ENCODE measurements at places on chromosomes 1 and 21. TPM values are rescaled to one million over a fixed set of nuclear protein-coding genes. Genes with fewer than 3 reads are reported as not detected.

DNA sequence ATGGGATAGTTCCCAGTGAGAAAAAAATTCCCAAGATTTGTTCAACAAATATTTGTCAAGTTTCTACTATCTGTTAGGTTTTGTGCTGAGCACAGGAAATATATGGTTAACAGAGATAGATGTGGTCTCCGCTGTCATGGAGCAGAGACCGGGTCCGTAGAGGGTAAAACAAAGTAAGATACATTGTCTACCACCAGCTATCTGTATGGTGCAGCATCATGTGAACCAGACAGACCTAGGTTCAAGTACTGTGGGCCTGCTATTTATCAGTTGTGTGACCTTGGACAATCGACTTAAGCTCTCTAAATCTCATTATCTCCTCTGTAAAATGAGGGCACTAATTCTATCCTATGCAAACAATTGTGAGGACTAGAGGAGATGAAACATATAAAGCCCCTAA, 109.8 kb downstream of the DUSP10 start:
- no peaks in the 10 kb centered on the region for H3K36me3 ChIP-seq
- DNase-seq: no peak
- H3K4me3 ChIP-seq: no peak overlapping the region
- no peak overlapping the region for H3K27ac ChIP-seq
- no peaks in the 10 kb centered on the region for H3K4me1 ChIP-seq
- H3K27me3 ChIP-seq: peaks cover 2% of the 10 kb centered on the region

DNA sequence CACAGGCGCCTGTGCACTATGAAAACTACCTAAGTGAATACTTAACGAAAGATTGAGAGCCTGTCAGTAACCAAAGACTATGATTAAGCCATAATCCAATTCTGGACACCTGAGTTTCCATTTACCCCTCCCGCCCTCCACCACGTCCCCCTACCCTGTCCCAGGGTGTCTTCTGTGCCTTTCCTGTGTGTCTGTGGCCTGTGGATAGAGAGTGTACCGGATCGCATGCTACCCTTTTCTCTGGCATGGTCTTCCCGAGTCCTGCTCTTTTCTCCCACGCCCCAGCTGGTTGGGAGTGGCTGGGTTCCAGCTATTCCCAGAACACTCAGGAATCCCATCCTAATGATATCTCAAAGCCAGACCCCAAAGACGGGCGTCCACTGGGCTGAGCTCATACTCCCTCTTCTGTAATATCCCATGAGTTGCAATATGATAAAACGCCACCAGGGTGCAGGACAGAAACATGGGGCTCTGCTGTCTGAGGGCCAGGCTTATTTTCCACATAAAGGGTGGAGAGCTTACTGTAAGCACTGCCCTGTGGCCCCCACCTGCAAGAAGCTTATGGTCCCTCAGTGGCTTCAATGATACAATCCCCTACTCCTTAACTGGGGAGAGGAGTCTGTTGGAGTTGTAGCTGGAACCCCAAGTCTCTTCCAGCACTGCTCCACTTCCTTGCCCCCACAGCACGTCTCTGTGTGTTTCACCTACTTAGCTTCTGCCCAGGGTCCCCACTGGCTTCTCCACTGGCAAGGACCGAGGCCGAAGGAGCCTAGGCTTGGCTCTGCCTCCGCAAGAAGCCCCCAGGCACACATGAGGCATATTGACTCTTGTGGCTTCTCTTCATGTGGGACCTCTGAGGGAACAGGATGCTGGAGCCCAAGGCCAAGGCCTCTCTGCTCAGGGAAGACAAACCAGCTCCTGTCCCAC, 17.6 kb upstream of the ALX3 start:
- H3K27me3 ChIP-seq: peaks cover 44% of the 10 kb centered on the region
- no peak overlapping the region for H3K27ac ChIP-seq
- H3K4me3 ChIP-seq: no peak overlapping the region
- DNase-seq: peak; percentile 64
- H3K36me3 ChIP-seq: no peaks in the 10 kb centered on the region

DNA sequence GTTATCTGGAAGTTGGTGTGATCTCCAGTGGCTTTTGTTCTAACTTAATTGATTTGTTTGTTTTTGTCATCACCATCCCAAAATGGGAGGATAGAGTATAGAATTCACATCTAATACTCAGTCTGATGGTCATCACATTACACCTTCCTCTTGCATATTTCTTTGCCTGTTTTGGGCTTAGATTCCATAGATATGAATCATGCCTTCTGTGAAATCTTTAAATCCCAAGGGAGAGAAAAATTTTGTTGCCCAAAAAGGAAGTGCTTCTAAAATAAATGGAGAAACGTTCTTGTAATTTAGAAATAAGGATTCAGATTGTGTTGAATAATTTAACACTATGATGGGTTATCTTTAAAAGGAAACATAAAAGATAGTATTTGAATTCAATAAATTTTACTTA, 446.0 kb upstream of the LRRC7 start:
- H3K27ac ChIP-seq: no peak overlapping the region
- DNase-seq: no peak
- no peaks in the 10 kb centered on the region for H3K27me3 ChIP-seq
- no peaks in the 10 kb centered on the region for H3K4me1 ChIP-seq
- no peak overlapping the region for H3K4me3 ChIP-seq
- no peaks in the 10 kb centered on the region for H3K36me3 ChIP-seq

GRCh38 chr21:44789880-44790279, 11.7 kb downstream of the UBE2G2 start:
- DNase-seq: no peak
- no peak overlapping the region for H3K4me3 ChIP-seq
- H3K27ac ChIP-seq: no peak overlapping the region
- peaks cover 19% of the 10 kb centered on the region for H3K36me3 ChIP-seq
- H3K27me3 ChIP-seq: no peaks in the 10 kb centered on the region

GRCh38 chr1:187513190-187513589, 684.4 kb downstream of the PLA2G4A start:
- no peaks in the 10 kb centered on the region for H3K27me3 ChIP-seq
- H3K27ac ChIP-seq: no peak overlapping the region
- no peak for DNase-seq
- H3K4me1 ChIP-seq: no peaks in the 10 kb centered on the region

- no peak overlapping the region for H3K4me3 ChIP-seq
- no peaks in the 10 kb centered on the region for H3K36me3 ChIP-seq
- H3K27ac ChIP-seq: no peak overlapping the region
These were observed 142.5 kb downstream of the OLFM3 start for GRCh38 chr1:101854271-101854670.

DNA sequence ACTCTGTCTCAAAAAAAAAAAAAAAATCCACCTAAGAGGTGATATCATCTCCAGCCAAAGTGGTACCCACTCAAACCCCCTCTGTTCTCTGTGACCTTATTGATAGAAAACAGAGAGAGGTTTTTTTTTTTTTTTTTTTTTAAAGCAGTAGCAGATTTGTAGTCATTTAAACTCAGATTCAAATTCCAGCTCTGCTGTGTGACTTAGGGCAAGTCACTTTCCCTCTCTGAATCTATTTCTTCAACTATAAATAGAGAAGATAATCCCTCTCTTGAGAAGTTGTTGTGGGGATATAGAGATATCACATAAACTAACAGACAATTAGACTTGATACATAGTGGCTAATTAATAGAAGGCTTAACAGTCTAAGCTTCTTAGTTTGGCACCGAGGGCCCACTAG, 48.4 kb downstream of the NKAIN1 start:
- H3K27me3 ChIP-seq: no peaks in the 10 kb centered on the region
- H3K36me3 ChIP-seq: no peaks in the 10 kb centered on the region
- DNase-seq: no peak
- H3K27ac ChIP-seq: no peak overlapping the region

Gene SELP
- 2.4 TPM for total RNA-seq

Gene ARHGAP30
- total RNA-seq: 104 TPM

Gene KCNK1
- total RNA-seq: 0.21 TPM

Gene FABP3
- not detected for total RNA-seq

Gene HNRNPCL4
- total RNA-seq: not detected

Gene AKR7A3
- 0.22 TPM for total RNA-seq

Gene AKT3
- 19.1 TPM for total RNA-seq

Data from activated naive CD4-positive, alpha-beta T cell treated with anti-CD3 and anti-CD28 coated beads for 36 hours (primary cell).